ENCODE measurements at places on chromosomes 7 and 10.

- DNase-seq = no peak
Observed at GRCh38 chr7:21938463-21938862, 7.2 kb downstream of the CDCA7L start.

- no peak for DNase-seq
Observed at GRCh38 chr10:104197364-104197763, 34.8 kb downstream of the CFAP43 start.

DNA sequence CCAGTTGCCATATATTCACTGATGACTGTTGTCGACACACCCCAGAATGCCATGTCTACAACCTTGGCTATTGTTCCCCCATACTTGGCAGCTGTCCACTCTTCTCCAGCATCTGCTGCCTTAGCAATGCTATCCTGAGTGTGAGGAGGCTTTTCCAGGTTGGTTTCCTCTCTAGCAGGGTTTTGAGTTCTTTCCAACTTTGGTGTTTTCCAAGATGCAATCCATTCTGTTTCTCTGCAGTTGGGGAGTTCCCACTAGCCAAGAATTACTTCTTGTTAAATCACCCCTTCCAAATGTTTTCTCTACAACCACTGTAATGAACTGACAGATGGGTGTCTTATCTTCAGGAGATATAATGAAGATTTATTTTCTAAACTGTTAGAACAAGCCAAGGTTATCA, 617.4 kb downstream of the CCSER2 start:
- DNase-seq = no peak

- DNase-seq = no peak
Observed at GRCh38 chr10:127524229-127524628, 24.9 kb upstream of the NPS start.

- DNase-seq = peak; percentile 9
Observed at GRCh38 chr7:91233212-91233611, 31.0 kb upstream of the FZD1 start.

DNA sequence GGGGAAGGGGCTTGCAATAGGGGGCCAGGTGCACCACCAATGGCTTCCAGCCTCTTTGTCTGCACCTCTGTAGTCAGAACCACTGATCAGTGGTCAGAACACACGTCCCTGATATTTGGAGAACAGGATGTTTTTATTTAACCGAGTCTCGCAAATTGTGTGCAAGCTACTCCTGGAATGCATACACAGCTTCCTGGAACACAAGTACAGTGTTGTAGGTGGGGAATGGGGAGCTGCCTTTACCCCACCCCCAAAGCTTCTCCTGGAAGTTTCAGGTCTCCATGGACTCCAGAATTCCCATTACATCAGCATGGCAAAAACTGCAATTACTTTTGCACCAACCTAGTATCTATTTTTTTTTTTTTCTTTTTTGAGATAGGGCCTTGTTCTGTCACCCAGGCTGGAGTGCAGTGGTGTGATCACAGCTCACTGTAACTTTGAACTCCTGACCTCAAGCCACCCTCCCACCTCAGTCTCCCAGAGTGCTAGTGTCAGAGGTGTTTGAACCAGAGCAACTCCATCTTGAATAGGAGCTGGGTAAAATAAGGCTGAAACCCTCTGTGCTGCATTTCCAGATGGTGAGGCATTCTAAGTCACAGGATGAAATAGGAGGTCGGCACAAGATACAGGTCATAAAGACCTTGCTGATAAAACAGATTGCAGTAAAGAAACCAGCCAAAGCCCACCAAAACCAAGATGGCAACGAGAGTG, 374.0 kb downstream of the CALN1 start:
- DNase-seq = no peak

GRCh38 chr7:1623810-1624209, 46.3 kb upstream of the ELFN1 start:
- DNase-seq = no peak

DNA sequence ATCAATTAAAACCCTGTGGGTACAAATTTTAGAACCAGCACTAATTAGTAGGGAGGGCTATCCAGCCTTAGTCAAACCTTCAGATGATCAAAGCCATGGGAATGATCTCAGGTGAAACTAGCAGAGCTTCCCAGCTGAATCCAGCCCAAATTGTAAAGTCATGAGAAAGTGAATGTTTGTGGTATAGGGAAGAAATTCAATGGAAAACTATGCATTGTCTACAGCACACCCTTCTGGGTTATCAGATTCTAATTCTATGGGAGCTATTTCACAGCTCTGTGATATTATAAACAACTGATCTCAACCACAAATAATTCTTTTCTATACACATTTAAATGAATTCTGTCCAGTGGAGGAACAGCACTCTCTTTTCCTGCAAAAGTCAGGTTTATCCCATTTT, 24.6 kb upstream of the BMPER start:
- DNase-seq = no peak

DNA sequence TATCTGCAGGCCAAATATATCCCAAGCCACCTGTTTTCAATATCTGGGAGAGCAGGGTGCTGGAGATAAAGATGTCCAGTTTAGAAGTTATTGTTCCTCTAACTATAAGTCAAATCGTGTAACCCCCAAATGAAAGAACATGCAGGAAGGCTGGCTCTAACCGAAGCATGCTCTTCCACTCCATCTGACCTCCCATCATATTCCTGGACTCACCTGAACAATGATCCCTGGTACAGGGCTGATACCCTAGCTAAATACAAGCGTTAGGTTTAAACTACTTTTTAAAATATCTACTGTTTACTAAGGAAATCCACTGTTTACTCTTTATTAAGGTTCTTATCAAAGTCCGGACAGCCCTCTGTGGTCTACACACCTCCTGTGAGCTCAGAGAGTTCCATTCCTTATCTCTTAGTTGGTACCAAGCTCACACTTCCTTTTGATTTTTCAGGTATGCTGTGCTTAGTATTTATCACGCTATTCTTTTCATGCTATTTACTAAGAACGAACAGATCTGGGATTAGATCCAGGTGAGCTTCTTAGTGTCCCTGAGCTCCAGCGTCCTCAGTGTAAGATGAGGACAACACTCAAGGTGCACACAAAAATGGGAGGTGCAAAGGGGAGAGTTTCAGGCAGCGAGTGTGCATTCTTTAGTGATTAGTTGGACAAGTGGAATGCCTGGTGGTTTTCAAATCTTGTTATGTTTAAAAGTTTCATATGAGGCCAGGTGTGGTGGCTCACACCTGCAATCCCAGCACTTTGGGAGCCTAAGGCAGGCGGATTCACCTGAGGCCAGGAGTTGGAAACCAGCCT, 23.6 kb upstream of the COBL start:
- no peak for DNase-seq

DNA sequence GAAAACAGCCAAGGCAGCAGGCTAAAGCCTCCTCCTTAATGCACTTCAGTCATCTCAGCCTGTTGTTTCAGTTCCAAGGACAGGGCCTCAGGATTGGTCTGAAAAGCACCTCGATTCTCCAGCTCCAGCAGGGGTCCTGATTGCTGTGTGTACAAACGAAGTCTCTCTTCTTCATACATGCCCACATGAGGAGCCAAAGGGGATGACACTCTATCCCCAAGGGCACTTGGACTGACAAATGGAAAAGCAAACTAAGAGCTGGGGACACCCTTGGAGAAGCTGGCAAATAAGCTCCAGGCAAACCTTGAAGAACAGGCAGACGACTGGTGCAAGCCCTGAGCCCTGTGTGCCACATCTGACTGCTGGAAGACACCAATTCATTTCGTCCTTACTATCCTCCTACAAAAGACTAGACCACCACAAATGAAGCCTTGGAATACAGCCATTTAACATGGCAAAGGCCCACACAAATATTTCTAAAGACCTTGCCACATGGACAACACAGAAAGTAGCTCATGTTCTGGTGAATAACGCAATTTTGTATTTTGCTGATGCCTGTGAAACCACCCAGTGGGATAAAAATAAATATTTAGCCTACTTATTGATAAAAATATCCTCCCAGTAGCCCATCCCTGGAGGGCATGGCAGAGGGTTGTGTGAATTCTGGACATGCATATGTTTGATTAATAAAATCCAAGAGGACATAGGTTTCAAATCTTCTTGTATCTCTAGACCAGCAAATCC, 61.9 kb downstream of the PARD3 start:
- DNase-seq = no peak

- DNase-seq = peak; percentile 37
Observed at GRCh38 chr10:70055550-70055949, 2.9 kb downstream of the MACROH2A2 start.

- no peak for DNase-seq
Observed at GRCh38 chr10:290026-290725, 154.9 kb downstream of the ZMYND11 start.

GRCh38 chr7:122726881-122727280, 24.2 kb upstream of the RNF148 start:
- no peak for DNase-seq

- no peak for DNase-seq
Observed at GRCh38 chr7:101865455-101865854, 48.0 kb downstream of the CUX1 start.

- peak; percentile 95 for DNase-seq
Observed at GRCh38 chr10:101782811-101783735, at the start of gene NPM3. TSS of gene NPM3 (minus strand) at chr10:101783446. CDS start at chr10:101783390, 56 bp downstream.

DNA sequence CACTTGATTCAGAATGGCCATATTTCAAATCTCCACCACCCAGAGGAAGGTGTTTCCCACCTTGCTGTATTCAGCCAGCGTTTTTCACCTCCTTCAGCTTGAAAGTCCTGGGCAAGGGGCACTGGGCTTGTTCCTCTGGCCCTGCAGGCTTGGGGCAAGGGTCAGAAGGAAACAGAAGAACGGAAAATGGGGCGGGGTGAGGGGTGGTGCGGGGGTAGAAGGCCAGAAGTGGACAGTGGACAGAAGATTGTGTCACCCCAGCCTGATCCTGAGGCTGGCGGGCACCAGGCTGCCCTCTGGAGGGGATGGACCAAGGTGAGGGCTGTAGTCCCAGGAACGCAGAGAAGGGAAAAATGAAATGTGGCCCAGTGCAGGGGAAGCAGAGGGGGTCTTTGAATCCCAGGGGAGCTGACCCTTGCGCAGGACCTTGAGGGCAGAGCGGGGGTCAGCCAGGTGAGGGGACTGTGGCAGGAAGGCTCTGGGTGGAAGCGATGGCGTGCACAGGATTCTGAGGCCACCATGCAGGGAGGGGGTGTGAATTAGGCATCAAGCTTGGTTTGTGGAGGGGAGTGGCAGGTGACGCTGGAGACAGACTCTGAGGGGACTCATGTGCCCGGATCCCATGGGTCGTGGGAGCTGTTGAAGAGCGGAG, 23.0 kb downstream of the TMEM120A start:
- no peak for DNase-seq

GRCh38 chr10:34061841-34062240, 727.4 kb upstream of the NRP1 start:
- no peak for DNase-seq

DNA sequence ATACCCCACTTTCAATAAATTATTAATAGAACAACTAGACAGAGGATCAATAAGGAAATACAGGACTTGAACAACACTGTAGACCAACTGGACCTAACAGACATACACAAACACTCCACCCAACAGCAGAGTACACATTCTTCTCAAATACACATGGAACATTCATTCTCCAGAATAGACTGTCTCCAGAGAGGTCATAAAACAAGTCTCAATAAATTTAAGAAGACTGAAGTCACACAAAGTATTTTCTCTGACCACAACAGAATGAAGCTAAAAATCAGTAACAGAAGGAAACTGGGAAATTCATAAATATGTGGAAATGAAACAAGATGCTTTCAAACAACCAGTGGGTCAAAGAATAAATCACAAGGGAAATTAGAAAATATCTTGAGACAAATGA, 119.8 kb downstream of the SMURF1 start:
- peak; percentile 35 for DNase-seq

- no peak for DNase-seq
Observed at GRCh38 chr10:113142601-113143362, 192.7 kb downstream of the TCF7L2 start.

DNA sequence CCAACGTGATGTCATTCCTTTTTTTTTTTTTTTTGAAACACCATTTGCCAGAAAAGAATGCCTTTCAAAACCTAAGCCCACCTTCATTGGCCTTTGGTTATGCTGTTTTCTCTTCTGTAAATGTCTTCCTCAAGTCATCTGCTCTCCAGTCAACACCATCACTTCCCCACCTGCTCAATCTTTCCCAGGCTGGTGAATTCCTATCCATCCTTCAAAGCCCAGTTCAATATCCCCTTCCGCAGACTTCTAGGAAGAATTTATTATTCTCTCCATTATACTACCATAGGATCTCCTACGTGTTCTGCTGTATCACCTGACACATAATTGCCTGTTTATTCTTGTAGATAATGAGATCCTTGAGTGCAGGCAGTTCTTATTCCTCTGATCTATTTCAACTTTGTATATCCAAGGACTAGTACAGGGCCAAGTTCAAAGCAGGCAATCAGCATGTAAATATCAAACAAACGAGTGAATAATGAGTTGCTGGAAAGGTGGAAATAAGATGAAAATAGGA, 73.5 kb upstream of the PRR15 start:
- no peak for DNase-seq

GRCh38 chr7:127256041-127256725, 3.4 kb upstream of the GRM8 start:
- no peak for DNase-seq

GRCh38 chr10:74337330-74338016, 186.5 kb downstream of the ADK start:
- no peak for DNase-seq

DNA sequence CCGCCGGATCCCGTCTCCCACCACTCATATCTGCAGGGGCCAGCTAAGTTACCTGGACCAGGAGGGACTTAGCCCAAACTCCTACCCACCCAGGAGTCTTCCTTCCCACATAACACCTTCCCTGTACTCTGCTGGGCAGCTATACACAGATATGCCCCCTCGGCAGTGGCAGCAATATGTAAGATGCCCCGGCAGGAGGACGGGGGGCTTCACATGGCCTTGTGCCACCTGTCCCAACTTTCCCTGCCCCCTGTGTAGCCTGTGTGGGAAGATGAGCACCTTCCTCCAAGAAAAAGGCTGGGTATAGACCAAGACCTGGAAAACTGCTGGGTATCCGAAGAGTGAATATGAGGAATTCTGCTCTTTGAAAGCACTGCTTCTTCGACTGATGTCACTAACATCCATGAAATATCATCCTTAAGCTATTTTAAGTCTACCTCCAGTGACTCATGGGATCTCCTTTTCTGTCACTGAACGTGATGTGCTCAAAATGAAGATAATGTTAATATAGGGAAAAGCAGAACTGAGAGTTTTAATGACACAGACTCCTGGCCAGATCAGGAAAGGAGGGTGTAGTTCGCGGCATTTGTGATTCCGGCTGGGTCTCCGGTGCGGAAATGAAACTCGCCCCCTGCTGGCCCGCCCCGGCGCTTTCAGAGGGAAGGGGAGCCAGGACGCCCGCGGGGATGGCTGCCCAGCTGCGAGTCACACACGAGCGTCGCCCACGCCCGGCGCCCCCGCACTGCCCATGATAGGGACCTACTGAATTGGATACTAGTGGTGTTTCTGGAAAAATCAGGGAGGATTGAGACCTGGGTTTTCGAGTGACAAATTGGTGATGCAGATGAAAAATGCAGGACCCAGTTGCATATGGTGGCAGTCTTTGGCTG, 256.9 kb upstream of the NFE2L3 start:
- peak; percentile 67 for DNase-seq
